ENCODE measurements at places on chromosomes 16 and 17.

DNA sequence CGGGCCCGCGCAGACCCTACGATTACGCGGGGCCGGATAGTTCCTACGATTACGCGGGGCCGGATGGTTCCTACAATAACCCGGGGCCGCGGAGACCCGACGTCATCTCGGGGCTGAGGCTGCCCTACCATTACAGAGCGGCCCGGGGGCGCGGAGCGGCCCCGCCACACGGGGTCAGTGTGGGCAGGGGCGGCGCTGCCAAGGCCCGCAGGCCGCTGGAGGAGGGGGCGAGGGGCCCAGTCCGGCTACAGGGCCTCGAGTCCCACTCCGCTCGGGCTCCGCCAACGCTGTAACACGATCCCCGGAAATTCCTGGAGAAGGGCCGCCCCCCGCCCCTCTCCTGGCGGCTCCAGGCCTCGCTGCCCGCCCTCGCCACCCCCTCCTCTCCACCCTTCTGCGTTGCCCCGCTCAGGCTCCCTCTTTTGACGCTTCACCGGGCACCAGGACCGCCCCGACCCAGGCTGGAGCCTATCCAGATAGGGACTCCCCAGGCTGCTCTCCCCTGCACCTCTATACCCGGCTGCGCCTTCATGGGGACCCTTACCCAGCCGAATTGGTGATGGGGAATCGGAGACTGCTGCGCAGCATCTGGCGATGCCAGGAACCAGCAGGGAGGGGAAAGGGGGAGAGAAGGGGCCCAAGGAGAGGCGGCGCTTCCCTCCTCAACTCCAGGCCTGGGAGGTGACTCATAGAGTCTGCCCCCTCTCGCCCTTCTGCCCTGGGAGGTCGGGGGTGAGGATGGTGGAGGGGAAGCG, at the start of gene RAB34:
TSS of gene RAB34 (minus strand) at position 291 of the 755 bp plus-strand sequence. CDS start 602 bp downstream, outside the sequence.
- DNase-seq = peak; percentile 73

DNA sequence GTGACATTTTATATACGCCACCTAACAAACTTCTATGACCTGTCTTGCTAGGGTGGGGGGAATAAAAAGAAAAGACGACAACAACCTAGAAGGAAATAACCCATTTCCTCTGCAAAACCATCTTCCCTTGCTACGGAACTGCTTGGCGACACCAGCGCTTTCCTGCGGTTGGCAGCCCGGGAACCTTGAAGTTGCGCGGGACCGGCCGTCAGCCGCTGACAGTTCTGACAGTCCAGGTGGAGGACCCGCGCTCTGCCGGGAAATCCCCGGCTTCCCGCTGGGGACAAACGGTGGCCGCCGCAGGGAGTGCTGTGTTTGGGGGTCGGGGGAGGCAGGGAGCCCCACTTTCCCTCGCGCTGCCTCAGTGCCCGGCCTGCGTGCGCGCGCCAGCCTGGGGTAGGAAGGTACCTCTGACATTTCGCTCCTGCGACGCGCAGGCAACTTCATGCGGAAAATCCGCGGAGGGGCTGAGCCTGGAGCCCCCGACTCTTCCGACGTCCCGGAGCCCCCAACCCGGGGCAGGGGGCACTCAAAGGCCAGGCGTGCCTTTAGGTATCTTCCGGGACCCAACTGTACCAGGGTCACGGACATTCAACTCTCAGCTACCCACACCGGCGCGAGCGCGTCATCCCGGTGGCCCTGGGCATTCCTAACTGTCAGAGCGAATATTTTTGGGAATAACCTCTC, 516 bp downstream of the SLC16A6 start:
- no peak for DNase-seq

- no peak for DNase-seq
Observed at GRCh38 chr16:26497896-26498295, 568.8 kb upstream of the C16orf82 start.

- no peak for DNase-seq
Observed at GRCh38 chr17:31446195-31446967, 54.9 kb downstream of the RAB11FIP4 start.
